ENCODE measurements at places on chromosomes 4 and X.

DNA sequence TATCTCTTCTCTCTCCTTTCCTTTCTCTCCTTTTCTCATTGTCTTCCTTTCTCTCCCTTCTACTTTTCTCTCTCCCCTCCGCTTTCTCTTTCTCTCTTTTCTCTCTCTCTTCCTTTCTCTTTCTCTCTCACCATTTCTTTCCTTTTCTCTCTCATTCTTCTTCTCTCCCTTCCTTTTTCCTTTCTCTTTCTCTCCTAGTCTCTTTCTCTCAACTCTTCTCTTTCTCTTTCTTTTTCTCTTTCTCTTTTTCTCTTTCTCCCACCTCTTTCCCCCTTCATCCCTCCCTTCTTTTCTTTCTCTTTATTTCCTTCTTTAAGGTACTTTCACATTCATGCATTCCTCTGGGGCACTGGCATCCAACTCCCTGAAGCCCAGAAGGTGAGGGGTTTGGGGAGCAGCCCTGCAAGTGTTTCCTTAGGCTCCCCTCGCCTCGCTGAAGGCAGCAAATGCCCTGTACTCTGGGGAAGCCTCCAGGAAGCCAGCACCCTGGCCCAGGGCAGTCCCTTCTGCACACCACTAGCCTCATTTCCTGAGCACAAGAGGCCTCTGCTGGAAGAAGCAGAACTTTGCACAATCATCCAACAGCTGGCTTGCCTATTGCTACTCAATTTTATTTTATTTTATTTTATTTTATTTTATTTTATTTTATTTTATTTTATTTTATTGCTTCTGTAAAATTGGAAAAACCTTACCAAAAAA lies 124.2 kb downstream of the NFKB1 start:
- DNase-seq: peak; percentile 85

DNA sequence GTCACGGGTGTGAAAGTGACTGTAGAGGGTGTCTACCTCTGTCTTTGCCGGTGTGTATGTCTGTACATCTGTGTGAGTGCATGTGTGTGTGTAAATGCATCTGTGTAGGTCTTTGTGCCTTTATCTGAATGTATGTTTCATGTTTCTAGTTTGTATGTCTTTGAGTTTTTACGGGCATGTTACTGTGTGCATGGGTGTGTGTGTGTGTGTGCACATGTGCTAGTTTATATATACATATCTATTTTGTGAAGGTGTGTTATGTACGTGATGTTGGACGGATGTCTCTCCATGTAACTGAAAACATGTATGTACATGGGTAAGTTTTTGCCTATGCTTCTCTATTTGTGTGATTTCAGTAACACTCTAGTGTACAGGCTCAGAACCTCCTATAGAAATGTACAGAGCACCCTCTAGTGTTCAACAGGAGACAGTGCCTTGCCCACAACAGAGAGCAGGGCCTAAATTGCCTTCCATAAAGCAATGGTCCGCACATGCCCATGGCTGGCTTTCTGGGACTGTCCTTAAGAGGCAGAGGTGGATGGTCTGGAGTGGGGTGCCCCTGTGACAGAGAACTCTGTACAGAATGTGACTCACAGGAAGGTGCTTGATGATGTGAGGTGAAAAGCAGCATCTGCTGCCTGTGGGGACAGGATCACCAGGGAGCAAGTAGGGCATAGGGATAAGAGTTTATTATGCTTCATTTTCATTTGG lies 343.5 kb downstream of the RAPGEF2 start:
- peak; percentile 32 for DNase-seq

DNA sequence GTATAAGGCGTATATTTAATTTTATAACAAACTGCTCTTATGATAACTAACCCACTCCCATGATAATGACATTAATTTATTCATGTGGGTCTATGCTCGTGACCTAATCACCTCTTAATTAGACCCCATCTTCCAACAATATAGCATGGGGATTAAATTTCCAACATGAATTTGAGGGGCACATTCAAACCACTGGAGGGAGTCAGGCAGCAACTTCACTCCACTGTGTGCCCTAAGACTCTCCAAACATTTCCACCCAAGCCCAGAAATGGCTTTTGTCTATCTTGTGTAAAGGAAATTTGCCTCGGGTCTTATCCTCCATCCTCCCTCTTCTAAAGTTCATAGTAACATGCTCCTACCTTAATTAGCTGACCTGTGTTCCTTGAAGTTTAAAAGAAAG lies 616.1 kb upstream of the CPEB2 start:
- DNase-seq: no peak

DNA sequence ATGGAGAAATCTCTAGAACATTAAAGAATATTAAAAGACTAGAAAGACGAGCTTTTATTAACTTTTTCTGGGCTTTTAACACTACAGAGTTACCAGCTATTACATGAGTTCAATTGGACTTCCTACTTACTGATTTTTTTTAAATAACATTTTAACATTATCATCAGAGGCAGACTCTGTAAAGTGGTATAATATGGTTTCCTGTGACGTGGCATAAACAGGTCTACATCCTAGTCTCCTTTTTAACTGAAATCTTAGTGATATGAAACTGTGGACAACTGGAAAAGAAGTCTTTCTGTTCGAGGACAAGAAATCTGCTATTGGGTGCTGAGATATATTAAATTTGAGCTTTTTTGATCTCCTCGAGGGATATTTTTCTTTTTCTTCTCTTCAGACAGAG lies 48.7 kb upstream of the ABCG2 start:
- DNase-seq: no peak

DNA sequence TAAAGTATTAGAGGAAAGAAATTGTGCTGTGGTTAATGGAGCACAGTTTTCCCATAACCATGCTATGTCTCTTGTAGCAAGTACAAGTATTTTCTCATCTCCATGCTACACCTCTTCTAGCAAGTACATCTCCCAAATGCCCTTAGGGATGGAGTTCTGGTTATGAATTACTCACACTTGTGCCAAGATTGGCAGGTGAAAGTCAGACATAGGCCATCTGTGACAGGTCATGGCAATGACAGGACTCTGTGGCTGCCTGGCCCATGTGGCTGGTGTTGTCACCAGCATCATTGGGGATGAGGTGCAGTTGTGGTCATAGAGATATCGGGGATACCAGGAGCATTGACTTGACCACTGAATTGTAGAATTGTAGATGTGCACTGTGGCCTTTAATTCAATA lies 310.2 kb downstream of the FAT4 start:
- no peak for DNase-seq

DNA sequence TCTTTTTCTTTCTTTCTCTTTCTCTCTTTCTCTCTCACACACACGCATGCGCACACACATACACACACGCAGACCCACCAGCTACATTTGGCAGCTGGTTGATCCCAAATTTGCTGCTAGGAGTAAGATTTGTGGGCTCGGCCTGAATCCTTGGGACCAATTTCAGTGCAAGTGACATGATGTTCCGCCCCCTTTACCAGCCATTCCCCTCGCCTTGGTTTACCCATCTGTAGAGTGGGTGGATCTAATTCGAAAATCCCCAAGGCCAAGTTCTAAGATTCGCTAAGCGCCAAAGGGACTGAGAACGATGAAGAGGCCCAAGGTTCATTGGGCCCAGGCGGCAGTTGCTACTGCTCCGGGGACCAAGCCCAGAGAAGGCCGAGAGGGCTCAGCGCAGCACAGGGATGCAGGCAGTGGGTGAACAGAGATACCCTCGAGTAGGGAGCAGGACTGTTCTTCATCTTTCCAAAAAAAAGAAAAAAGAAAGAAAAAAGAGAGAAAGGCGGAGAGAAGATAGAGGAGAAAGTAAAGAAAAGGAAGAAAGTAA lies 5.8 kb downstream of the NKX3-2 start:
- DNase-seq: no peak

DNA sequence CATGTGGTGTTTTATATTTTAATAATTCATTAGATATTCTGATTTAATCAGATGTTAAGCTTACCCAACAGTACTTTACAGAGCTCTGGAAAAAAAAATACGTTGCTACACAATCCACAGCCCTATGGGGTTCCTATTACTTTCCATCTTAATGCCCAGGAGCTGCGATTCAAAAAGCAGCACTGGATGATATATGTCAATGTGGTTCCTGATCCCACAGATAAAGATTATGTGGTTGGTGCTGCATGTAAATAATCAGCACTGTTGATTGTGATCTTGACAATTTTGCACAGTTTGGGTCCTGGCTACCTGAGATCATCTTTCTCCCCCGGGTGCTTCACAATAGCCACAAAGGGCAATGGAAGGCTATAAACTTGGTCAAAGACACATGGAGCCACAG lies 72.7 kb upstream of the DCLK2 start:
- DNase-seq: no peak

GRCh38 chr4:23194751-23195150 lies 502.0 kb downstream of the GBA3 start:
- no peak for DNase-seq

- peak; percentile 49 for DNase-seq
Measured at GRCh38 chr4:40550948-40551462, 78.7 kb downstream of the RBM47 start.

DNA sequence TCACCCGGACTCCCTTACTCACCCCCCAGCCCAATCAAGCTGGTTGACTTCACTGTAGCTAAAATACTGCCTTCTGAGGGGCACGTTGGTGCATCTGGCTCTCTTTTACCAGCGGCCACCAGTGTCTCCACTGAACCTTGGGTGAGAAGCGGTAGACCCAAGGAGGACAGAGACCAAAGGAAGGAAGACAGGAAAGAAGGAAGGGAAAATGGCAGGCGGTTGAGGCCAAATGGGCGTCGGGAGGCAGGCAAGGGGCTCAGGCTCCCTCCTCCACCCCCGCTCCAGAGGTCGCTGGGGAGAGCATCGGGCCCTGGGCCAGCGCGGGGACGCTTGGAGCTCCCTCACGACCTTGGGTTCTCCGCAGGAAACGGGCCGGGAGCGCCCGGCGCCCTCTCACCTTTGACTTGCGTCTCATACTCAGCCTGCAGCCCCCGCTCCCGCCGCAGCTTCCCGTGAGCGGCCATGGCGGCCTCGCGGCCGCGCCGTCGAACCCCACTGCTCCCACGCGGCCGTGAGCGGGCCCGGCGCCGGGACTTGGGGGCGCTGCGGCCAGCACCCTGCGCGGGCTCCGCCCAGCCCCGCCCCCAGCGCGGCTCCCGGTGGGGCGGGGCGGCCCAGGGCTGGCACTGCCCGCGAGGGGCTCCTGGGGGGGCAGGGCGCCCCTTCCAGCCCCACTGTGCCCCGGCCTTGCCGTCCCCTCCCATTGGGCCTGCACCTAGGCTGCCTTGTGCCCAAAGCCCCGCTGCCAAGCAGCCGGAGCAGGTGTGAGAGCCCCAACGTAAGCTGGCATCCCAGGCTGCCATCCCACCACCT lies at the start of gene ARHGAP4:
TSS of gene ARHGAP4 (minus strand) at position 526 of the 813 bp plus-strand sequence. CDS start at position 464, 62 bp downstream.
- DNase-seq: peak; percentile 49

DNA sequence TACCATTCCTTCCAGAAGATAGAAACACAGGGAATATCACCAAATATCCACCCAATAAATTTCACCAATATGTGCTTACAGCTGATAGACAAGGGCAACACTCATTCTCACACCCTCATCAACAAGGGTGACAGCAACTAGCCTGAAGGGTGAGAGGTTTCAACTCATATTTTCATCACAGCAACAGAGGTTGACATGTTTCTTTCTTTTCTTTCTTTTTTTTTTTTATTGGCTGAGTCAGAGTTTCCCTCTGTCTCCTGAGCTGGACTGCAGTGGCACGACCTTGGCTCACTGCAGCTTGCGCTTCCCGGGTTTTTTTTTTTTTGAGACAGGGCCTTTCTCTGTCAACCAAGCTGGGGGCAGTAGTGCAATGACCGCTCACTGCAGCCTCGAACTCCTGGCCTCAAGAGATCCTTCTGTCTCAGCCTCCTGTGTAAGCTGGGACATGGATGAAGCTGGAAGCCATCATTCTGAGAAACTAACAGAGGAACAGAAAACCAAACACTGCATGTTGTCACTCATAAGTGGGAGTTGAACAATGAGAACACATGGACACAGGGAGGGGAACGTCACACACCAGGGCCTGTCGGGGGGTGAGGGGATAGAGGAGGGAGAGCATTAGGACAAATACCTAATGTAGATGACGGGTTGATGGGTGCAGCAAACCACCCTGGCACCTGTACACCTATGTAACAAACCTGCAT lies 27.5 kb upstream of the ASMTL start:
- DNase-seq: no peak

- DNase-seq: no peak
Measured at GRCh38 chr4:140952717-140953116, 180.6 kb downstream of the RNF150 start.

DNA sequence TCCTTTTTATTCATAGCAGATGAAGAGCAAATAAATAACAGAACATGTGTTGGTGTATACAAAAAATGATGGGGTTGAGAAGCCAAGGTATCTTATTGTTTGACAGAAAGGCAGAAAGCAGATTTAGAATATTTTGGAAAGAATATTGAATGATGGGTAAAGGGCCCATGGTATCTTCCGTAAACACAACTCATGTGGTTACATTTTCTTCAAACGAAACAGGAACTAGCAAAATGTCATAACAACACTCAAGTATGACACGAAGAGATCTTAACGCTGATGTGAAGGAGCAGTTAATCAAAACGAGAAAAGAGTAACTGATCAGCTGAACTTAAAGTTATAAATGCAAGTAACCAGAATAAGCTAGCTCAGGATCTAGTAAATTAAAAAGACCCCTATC lies 195.7 kb upstream of the GK2 start:
- peak; percentile 2 for DNase-seq

DNA sequence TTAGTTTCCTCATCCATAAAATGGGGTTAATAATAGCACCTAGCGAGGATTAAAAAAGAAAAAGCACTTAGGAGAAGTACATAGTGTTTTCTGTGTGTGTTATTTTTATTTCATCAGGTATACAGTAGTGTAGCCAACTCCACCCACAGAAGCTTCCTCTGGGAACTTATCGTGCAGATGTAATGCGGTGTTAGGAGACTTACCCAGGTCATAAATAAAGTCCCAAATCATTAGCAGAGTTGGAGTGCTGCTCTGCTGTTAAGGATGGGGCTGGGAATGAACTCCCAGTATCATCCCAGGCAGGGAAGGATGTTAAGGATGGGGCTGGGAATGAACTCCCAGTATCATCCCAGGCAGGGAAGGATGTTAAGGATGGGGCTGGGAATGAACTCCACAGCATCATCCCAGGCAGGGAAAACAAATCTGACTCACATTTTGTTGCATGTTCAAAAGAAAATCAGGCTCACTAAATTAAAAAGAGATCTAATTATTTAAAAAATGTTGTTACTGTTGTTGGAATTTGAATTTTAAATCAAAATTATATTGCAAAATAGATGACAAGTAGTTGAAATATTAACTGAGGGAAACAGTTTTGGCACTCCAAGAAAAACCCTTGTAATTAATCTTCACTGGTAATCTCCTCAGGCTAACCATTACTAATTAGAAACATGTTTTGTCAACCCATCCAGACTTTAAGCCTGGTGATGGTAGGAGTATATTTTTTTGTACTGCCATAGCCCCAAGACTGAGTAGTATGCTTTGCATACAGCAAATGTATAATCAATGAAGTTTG lies 10.2 kb upstream of the SFRP2 start:
- DNase-seq: no peak

- DNase-seq: no peak
Measured at GRCh38 chrX:17738737-17739535, 1.6 kb downstream of the SCML1 start.

DNA sequence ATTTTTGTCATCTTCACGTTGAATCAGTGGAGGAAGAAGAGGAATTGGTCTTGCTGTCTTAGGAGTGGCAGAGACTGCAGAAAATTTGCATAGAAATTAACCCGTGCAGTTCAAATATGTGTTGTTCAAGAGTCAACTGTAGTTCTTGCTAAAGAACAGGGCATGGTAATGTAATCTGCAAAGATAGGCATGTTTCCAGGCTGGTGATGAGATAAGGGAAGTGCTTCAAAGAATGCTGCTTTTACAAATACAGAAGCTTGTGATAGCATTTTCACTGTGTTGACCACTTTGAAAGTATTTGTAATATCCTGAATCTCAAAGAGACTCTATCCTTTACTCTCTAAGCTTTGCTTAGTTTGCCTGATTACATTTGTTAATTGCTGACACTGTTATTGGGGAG lies 60.1 kb downstream of the PRRG1 start:
- no peak for DNase-seq
